Cardiac septum (tissue), 1 donor: ENCODE measurements at places on chromosomes 16 and 17.

GRCh38 chr16:19436540-19436939, 18.9 kb downstream of the TMC5 start:
- DNase-seq: no peak

DNA sequence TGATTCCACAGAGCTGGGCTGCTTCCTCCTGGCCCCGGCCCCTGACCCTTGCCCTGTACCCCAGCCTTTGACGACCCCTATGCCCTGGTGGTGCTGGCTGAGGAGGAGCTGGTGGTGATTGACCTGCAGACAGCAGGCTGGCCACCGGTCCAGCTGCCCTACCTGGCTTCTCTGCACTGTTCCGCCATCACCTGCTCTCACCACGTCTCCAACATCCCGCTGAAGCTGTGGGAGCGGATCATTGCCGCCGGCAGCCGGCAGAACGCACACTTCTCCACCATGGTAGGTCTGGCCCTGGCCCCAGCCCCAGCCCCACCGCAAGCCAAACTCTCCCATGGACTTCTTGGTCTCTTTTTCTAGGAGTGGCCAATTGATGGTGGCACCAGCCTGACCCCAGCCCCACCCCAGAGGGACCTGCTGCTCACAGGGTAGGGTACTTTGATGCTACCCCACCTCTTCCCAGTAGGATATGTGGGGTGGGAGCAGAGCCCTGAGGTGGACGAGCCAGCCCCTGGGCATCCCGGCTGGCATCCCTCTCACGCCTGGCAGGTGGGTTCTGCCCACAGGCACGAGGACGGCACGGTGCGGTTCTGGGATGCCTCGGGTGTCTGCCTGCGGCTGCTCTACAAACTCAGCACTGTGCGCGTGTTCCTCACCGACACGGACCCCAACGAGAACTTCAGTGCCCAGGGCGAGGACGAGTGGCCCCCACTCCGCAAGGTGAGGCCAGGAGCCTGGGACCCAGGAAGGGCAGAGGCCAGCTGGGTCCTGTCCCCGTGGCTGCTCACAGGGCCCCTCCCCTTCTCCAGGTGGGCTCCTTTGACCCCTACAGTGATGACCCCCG, 19.0 kb upstream of the MYO15B start:
- DNase-seq: no peak

- no peak for DNase-seq
Measured at GRCh38 chr17:57037411-57037810, 47.6 kb upstream of the AKAP1 start.

GRCh38 chr17:28097901-28098300, 55.4 kb downstream of the NLK start:
- no peak for DNase-seq

DNA sequence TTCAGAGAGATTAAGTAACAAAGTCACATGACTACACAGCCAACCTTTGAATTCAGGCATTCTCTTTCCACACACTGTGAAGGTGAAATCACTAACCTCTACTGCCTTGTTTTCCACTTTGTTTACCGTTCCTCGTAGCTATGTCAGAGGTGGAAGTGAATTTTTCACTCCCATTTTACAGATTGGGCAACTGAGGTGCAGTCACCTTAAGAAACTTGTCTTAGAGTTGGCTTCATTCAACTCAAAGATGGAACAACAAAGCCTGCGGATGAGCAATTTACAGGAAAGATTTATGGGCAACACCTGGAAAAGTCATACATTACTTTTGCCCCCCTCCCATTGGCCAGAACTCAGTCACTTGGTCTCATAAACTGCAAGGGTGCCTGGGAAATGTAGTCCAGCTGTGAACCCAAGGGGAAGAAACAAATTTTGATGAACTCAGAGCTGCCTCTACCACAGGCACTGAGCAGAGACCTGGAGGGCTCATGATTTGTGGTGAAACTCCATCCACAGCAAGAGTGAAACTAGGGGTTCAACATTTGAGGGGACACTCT, 784.6 kb upstream of the EEF2KMT start:
- no peak for DNase-seq

- DNase-seq: no peak
Measured at GRCh38 chr16:53999841-54000240, 286.7 kb downstream of the IRX3 start.

GRCh38 chr17:28599311-28600184, 723 bp upstream of the SPAG5 start:
- DNase-seq: no peak

DNA sequence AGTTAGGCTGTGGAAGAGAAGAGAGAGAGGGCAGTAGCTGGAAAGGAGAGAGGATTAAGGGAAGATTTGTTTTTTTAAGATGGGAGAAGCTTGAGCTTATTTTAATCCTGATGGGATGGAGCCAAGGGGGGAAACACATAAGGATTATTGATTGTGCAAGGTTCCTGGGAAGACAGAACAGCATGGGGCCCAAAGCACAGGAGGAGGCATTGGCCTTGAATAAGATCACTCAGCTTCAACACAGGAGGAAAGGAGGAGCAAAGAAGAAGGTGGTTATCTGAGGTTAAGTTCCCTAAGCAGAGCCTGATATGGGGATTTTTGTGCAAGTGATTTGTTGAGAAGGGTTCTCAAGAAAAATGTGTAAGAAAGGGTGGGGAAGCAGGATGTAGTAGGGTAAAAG, 169.8 kb downstream of the ABCC12 start:
- DNase-seq: no peak

- no peak for DNase-seq
Measured at GRCh38 chr16:84791088-84791487, 28.7 kb upstream of the CRISPLD2 start.

DNA sequence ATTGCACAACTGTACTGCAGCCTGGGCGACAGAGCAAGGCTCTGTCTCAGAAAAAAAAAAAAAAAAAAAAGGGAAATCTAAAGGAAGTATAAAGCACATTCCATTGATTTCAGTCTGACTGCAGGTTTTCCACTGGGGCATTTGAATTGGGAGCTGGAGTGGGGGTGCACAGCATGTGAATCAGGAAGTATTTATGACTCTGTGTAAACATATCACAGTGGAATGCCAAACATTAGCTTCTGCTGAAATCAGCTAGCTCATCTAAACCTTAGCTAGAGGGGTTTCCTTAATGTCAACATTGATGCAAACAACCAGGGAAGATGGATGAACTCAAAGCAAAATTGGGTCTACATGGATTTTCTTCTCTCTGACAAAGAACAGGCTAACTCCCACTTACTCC, 641.0 kb upstream of the EEF2KMT start:
- DNase-seq: no peak
